ENCODE measurements at places on chromosomes 3 and 15.

DNA sequence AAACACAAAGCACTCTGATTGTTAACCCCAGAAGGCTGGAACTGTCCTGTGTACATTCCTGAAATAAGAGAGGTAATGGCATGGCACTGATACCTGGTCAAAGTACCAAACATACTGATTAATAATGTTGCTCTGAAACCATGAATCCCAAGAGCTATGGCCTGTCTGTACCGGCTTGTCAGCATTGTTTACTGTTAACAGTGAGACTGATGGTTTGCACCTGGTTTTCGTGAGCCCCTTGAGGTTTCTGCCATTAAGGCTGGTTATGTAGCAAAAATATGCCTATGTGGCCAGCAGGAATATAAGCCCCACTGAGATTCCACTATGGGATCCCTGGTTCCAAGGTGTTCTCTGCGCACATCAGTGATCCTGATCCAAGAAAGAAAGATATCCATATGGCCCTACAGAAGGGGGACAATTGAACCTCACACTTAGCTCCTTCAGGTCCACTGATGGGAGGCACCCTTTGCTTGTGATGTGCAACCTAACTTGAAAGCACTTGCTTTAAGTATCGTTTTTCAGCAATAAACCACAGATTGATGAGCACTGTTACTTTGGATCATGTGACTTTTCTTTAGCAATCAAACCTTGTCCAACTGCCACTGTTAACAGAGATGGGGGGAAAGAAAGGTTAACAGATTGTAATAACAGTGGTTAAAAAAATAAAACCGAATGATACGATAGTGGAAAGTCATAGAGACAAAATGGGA lies 65.2 kb downstream of the TBL1XR1 start:
- DNase-seq = no peak

DNA sequence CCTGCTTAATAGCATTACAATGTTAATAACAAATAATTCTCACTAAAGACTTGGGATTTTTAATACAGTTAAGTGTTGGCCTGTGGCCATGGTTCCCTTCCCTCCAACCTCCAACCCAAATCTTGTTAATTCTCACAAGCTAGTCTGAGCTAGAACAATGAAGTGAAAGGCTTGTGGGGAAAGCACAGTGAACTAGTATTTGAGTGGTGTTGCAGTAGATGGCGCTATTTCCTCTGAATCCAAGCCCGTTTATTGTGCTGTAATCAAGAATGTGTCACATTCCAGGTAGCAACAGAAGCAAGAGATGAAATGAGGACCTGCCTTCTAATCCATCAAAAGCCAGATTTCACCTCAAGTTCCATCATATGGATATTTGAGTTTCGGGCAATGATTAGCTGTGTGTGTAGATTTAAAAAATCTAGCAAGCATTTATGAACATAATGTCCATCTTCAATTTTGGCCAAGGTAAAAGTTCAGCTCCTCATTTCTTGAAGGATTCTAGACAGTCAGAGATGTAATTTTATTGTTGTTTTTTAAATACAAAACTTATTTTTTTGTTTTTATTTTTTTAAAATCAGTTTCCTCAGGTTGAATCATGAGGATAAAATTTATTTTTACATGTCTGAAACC lies 160.7 kb downstream of the SQOR start:
- peak; percentile 37 for DNase-seq

- DNase-seq = peak; percentile 3
Observed at GRCh38 chr3:21839592-21839991, 88.6 kb upstream of the ZNF385D start.

DNA sequence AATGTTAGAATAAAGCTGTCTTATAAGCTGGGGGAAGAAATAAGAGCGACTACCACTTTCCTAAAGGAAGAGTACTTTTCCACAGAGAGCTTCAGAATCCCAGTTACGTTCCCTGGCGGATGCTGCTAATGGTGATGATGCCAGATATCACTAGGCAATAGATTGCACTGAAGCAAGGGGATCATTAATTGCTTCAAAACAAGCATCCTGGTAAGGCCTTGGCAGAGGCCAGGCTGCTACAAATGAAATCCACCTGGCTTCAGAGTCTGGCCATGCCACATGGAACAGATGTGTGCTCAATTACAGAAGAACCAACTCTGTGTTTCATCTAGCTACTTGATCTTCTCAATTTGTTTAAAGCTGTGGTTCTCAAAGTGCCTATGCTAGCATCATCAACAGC lies 129.2 kb upstream of the IL12A start:
- no peak for DNase-seq

GRCh38 chr3:132254076-132254755 lies 63.0 kb upstream of the ACP3 start:
- no peak for DNase-seq

- DNase-seq = peak; percentile 27
Observed at GRCh38 chr15:27681038-27681437, 418.1 kb downstream of the OCA2 start.

DNA sequence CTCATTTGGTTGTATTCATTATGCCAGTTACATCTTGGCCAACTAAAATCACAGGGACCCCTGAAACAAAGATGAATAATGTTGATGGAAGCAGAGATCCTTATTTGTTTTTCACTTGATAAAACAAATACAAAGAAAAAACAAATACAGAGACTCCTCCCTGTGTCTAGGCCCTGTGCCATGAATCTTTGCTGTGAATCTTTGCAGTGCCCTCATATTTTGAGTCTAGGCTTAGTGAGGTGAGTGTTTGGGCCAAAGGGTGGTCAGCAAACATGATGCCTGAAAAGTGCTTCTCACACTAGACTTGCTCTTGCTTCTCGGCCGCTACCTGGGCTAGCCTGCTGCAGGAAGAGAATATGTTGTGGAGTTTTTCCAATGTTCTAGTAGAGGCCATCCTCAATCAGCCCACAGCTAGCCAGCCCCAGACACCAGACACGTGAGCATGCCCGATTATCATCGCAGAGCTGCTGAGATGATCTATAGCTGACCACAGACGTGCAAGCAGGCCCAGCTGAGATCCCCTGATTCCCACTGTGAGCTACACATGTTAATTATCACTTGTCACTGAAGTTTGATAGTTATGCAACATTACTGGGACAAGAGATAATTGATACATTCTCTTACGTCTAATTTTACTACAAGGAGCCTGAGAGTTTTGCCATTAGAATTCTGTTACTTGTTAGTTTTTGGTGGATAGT lies 191.4 kb downstream of the THRB start:
- DNase-seq = no peak

Data from activated CD4-positive, alpha-beta T cell treated with anti-CD3 and anti-CD28 coated beads, Interleukin-2, Interleukin-6, amounts not matched to agents 100 ng/mL and 50 ng/mL, durations not matched to agents 16 hours and 8 hours (primary cell).